Muscle of leg (tissue), 16 donors: ENCODE measurements at places on chromosomes 2 and 18. TPM values are rescaled to one million over a fixed set of nuclear protein-coding genes. Genes with fewer than 3 reads are reported as not detected.

GNAL gene
- 1.7 TPM for total RNA-seq

DNA sequence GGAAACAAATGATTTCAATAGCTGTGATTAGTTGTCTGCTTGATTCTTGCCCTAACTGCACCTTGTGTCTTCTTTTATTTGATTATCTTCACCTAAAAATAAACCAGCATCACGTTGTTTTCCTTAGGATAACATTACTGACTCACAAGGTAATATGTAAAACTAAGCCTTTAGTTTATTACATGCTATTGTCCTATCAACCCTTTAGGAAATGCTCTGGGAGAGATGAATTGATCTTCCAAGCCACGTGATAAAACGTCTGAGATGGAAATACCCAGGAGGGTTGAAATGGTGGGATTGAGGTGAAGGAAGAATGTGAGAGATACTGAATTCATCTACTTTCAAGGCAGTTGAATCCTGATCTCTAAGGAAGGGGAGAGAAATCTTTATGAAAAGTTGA, 34.5 kb upstream of the TMEM178A start:
- no peak overlapping the region for H3K27ac ChIP-seq
- no peaks in the 10 kb centered on the region for H3K27me3 ChIP-seq
- no peak overlapping the region for H3K4me3 ChIP-seq
- no peaks in the 10 kb centered on the region for H3K36me3 ChIP-seq

DNA sequence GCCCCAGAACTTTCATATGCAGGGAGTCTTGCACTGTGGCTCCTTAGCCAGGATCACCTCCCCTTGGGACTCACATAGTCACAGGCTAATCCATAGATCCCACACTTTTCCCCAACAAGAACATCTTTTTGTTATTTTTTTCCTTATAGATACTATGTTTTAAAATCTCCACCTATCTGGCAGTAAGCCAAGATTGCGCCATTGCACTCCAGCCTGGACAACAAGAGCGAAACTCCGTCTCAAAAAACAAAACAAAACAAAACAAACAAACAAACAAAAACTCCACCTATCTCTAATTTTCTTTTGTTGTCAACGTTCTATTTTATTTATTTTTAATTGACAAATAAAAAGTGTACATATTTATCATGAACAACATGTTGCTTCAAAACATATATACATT, 141.7 kb downstream of the PDE11A start:
- H3K27me3 ChIP-seq = no peaks in the 10 kb centered on the region
- no peak for DNase-seq
- no peak overlapping the region for H3K27ac ChIP-seq
- H3K4me1 ChIP-seq = no peaks in the 10 kb centered on the region
- no peak overlapping the region for H3K4me3 ChIP-seq

- H3K27me3 ChIP-seq = no peaks in the 10 kb centered on the region
- peaks cover 2% of the 10 kb centered on the region for H3K36me3 ChIP-seq
- DNase-seq = no peak
- H3K4me3 ChIP-seq = no peak overlapping the region
- no peak overlapping the region for H3K27ac ChIP-seq
- H3K4me1 ChIP-seq = no peaks in the 10 kb centered on the region
Observed at GRCh38 chr2:171323971-171324528, 109.7 kb downstream of the METTL8 start.

METTL5 gene
- total RNA-seq = 42.4 TPM

GRCh38 chr2:74496997-74497776, 2.2 kb downstream of the LBX2 start:
- H3K27ac ChIP-seq = no peak overlapping the region
- DNase-seq = peak; percentile 19
- H3K4me3 ChIP-seq = peak overlapping the region; percentile 42
- peaks cover 58% of the 10 kb centered on the region for H3K27me3 ChIP-seq

CCDC68 gene
- total RNA-seq = 0.58 TPM

DNA sequence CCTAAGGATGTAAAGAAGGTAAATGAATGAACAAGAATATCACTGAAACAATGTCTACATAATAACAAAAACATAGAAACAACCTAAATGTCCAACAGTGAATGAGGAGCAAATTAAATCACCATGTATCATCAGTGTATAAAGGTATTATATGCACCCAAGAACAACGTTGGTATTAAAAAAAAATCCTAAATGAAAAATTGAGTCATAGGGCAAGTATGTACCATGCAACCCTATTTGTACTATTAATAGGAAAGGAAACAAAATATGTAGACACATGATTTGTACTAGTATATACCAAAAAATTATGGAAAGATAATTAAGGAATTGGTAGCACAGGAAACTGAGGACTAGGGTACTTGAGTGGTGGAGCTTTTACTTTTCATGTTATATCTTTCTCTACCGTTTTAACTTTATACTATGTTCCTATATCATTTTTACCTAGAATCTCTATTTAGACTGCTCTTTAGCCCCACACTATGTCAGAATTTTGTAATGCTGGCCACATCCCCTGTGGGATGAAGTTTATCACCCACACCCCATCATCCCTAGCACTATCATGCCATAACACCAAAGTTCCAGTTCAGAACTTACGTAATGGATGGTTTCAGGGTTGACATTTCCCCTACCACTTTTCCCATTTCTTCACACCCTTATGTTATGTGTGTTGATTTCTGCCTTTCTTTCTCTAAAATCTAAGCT, 25.6 kb downstream of the IKZF2 start:
- H3K4me3 ChIP-seq = no peak overlapping the region
- no peak for DNase-seq
- no peaks in the 10 kb centered on the region for H3K4me1 ChIP-seq
- no peaks in the 10 kb centered on the region for H3K36me3 ChIP-seq
- no peaks in the 10 kb centered on the region for H3K27me3 ChIP-seq

- H3K36me3 ChIP-seq = no peaks in the 10 kb centered on the region
- DNase-seq = no peak
- H3K27me3 ChIP-seq = no peaks in the 10 kb centered on the region
- H3K27ac ChIP-seq = no peak overlapping the region
Observed at GRCh38 chr2:19031642-19032041, 326.8 kb downstream of the OSR1 start.

DPP4 gene
- 13.4 TPM for total RNA-seq

GRCh38 chr2:73640946-73641766, 1.1 kb downstream of the NAT8 start:
- H3K27ac ChIP-seq = no peak overlapping the region
- no peak overlapping the region for H3K4me3 ChIP-seq
- no peak for DNase-seq
